ENCODE measurements at places on chromosomes 6 and 20.

DNA sequence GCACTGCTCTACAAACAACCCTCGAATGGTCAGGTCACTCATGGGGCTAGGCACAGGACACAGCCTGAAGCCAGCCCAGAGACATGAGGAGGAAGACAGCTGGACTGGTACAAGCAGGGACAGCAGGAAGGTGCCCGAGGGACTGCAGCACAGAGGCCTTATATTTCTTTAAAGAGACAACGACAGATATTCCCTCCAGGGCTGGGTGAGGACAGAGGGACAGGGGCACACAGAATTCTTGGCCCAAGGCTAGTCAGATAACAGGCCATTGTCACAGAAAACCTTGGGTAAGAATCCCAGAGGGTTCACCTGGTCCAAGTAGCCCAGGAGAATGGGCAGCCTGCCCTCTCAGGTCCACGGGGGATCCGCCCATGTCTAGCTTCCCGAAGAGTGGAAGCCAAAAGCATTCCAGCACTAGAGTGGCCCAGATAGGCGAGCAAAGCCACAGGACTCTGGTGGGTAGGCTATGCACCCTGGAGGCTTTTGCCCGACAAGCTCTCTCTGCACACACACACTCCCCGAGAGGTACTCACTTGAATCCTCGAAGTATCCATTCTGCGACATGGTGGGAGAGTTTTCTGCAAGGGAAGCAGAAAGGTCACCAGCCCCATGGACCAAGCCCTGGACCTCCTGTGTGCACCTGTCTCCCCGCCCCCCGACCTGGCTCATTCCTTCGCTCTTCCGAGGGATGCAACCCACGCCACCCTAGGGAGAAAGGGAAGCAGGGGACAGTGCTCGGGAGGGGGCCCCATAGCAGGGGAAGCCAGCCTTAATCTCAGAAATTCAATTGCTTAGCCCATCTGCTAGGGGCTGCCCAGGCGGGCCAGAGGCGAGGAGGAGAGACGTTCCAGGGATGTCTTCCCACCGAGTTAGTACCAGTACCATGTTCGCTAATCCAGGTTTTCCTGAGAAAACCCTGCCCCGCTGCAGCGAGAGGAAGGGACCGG lies 1.7 kb downstream of the SLC4A11 start:
- DNase-seq, result no peak

GRCh38 chr6:154441995-154442310 lies 68.5 kb downstream of the CNKSR3 start:
- no peak for DNase-seq

DNA sequence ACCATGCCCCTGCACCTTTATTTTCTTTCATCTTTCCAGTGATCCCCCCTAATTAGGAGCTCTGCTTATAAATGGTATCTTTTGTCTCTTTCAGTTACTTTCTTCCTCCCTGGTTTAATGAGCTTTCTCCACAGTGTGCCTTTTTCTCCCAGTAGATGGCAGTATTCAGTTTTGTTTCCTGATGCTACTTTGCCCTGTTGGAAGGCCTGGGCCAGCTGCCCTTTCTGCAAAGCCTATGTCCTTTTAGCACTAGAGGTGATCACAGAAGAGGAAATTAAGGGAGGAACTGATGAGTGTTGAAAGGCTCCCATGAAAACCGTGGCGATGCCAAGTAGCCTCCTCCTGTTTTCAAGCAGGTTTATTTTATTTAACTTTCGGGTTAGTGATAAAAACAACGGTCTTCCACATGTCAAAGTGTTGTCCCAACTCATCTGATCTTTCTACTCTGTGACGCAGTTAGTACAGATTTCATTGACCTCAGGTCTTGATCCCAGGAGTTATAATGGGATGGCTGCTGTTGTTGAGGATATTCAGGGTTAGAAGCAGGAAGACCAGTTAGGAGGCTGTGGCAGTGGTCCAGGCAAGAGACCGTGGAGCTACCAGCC lies 184.2 kb upstream of the BMP2 start:
- DNase-seq, result peak; percentile 79

GRCh38 chr6:31874836-31875572 lies 3.8 kb downstream of the SLC44A4 start:
- no peak for DNase-seq

- DNase-seq, result no peak
These were observed 94.4 kb upstream of the FAM184A start for GRCh38 chr6:119172824-119173223.

DNA sequence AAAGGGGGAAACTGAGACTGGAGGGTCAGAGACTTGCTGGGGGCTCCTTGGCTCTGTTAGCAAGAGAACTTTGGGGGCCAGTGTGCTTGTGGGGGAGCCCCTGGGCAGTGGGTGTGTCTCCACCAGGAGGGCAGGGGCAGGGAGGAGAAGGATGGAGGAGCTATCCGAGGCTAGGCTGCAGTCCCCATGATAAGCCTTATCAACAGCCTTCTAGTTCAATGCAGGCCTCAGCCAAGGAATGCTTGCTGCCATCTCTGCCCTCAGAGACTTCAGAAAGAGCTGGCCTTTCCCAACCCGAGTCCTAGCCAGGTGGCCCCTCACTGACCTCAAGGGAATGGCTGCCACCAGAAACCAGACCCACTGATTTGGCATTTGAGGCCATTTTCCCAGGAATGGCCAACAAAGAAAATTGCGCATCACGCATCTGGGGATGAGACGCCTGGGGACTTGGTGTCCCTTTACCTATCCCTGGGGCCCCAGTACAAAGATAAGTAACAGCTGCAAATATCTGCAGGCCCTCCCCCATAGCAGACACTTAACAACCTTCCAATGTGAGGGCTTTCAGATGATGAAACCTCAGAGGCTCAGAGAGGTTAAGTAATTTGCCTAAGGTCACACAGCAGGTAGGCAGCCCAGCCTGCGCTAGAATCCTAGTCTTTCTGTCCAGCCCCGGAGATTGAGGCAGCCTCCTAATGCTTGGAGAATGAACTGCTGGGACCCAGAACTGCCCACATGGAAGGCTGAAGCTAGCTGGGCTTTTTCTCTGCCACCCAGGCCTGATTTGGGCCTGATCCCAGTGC lies 4.9 kb downstream of the TGM2 start:
- peak; percentile 95 for DNase-seq

DNA sequence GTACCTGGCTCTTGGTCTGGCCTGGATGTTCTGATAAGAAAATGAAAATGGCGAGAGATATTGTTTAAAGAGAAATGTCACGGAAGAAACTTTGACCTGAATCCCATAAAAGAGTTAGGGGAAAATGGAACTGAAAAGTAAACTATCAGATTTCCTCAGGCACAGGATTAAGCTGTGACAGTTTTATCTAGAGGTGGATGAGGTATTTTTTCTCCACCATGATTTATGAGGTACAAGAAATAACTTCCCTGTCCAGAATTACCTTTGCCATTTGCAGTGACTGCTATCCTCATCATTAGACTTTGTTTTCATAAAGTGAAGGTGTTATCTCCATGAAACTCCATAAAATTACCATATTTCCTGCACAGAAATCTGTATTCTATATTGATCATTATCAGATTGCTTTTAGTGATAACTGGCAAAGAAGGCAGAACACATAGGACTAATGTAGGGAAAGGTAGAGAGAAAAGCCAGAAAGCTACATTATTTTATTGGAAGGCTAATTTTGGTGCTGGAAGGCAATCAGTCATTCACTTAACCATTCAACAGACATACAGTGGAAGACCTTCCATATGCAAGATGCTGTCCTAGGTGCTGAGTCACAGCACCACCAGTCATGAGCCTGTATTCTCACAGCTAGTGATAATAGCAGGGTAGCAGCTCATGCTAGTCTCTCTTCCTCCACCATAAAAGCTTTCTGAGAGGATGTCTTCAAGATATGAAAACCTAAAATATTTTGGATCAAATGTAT lies 427.3 kb upstream of the CITED2 start:
- peak; percentile 18 for DNase-seq

- no peak for DNase-seq
These were observed 191.6 kb upstream of the PRDM1 start for GRCh38 chr6:105894556-105894955.

- DNase-seq, result no peak
These were observed 3.3 kb upstream of the AARS2 start for GRCh38 chr6:44316481-44316880.

DNA sequence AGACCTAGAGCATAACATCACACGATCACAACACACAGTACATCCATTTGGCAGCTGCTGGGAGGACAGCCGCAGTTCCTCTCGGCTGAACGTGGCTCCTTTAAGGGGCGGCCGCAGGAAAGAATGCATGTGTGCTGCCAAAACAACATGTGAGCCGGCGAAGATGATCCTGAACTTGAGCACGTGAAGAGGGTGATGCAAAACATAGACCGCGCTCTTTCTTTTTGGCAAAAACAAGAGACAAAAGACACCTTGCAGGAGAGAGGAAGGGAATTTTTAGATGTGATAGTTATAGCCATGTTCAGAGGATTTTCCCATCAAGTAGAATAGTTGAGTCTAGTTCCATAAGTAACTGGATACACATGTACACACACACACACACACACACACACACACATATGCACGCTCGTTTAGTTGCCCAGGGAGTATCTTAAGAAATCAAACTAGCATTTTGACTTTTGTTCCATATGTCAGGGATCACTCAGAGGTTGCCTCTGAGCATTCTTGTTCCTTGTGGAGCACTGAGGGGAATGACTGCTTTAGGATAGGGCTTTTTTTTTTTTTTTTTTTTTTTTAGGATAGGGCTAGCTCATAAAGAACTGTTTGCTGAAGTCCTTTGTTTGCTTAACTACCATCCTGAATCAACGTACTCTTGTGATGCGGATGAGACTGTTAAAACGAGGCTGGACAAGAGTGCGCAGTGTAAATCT lies 21.7 kb upstream of the RANBP9 start:
- DNase-seq, result no peak

DNA sequence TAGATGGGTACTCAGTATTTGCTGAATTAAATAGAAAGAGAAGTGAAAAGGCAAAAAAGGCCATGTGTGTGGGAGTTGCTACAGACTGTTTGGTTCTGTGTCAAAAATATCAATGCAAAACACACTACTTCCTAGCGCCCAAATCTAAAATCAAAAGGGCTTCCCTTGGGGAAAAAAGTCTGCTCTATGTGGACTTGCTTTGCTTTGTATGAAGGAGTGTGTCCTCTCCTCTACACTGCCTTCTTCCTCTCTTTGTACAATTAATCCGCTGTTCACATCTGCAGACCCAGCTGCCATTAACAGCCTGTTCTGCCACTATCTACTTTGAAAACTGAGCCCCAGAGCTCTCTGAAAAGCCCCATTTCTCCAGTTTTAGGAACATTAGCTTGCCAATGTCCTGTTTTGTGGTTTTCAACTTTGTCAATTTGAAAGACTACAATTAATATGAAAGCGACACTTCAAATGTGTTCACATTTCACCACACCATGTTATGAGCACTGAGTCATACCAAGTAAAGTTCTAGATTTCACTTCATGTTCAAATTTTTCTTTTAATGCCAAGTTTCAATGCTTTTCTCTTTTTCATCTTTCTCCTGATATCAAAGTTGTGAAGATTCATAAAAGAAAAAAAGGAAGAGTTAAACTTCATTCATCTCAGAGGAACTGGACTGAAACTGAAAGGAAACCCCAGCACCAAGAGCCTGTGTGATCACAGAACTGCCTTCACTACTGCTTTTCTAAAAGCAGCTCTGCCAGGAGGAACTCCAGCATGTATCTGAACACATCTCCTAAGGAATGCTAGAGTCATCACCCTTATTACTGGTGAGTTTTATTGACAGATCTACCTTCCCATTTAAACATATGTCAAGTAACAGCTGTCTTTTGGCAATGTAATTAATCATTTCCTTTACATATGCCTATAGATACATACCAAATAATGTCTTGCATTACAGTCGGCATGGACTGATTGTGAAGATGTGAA lies 102.6 kb downstream of the KIF13A start:
- peak; percentile 57 for DNase-seq

- peak; percentile 81 for DNase-seq
These were observed 83.9 kb downstream of the MAP3K7 start for GRCh38 chr6:90502866-90503407.

DNA sequence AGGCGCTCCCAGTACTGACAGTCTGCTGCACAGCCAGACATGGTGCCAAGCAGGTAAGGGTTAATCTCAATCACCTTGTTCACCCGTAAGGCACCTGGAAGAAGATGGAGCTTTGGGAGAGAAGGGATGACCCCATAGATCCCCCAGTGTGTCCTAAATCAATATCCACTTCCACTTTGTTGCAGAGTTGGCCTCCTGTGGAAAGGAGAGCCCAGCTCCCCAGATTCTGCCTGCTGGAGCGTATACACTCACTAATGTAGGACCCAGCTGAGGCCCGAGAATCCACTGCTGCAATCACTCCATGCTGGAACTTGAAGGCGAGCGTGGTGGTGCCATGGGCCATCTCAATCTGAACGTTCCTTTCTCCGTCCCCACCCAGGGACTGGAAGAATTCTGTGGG lies 1.2 kb downstream of the PSMB8 start:
- peak; percentile 31 for DNase-seq

DNA sequence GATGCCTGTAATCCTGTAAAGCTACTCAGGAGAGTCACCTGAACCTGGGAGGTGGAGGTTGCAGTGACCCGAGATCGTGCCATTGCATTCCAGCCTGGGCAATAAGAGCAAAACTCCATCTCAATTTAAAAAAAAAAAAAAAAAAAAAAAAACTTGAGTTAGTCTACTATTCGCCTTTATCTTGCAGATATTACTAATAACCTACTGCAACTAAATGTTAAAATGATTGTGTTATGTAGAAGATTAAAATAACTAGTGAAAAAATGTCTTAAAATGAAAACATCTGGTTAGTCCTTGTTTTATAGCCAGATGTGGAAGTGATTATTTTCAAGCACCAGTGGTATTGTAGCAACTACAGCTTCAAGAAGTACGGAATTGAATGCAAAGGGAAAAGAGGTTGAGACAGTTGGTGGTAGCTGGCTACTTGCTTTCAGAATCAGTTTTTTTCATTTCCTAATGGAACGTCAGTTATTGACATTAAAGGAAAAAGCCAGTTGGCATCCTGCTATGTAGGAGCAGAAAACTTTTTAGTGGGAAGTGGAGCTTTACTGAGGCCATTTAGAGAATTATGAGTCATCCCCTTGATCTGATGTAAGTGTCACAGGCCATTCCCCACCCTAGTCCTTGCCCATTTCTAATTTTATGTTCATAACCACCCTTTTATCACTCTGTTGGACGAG lies 43.8 kb upstream of the DYNLRB1 start:
- peak; percentile 43 for DNase-seq

GRCh38 chr20:47703748-47704147 lies 81.5 kb downstream of the SULF2 start:
- no peak for DNase-seq

DNA sequence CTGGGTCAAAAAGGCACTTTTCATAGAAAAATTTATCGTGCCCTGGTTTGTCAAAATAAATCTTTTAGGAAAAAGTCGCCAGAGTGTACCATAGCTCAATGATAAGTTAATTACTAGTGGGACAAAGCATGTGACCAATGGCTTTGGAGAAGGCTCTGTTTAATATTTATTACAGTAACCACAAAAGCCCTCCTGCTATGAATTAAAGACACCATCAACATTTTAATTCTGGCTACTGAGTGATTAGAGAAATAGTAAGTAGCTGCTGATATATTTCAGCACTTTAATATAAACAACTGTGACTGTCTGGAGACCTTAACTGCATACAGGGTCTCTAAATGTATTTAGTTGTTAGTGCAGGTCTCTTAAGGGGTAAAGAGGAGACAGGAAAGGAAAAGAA lies 38.3 kb downstream of the KIF13A start:
- DNase-seq, result no peak

Measured in hematopoietic multipotent progenitor cell treated with erythropoietin and hydrocortisone succinate and interleukin-3 and kit ligand, for 8 days (in vitro differentiated cells).